ENCODE measurements at places on chromosomes 7 and 10. TPM values are rescaled to one million over a fixed set of nuclear protein-coding genes. Genes with fewer than 3 reads are reported as not detected.

ABLIM1 gene
- total RNA-seq = 674 TPM

ATG9B gene
- total RNA-seq = not detected

IGFBP3 gene
- total RNA-seq = 60.8 TPM

- DNase-seq = no peak
Measured at GRCh38 chr10:34674176-34674575, 140.9 kb downstream of the PARD3 start.

DNA sequence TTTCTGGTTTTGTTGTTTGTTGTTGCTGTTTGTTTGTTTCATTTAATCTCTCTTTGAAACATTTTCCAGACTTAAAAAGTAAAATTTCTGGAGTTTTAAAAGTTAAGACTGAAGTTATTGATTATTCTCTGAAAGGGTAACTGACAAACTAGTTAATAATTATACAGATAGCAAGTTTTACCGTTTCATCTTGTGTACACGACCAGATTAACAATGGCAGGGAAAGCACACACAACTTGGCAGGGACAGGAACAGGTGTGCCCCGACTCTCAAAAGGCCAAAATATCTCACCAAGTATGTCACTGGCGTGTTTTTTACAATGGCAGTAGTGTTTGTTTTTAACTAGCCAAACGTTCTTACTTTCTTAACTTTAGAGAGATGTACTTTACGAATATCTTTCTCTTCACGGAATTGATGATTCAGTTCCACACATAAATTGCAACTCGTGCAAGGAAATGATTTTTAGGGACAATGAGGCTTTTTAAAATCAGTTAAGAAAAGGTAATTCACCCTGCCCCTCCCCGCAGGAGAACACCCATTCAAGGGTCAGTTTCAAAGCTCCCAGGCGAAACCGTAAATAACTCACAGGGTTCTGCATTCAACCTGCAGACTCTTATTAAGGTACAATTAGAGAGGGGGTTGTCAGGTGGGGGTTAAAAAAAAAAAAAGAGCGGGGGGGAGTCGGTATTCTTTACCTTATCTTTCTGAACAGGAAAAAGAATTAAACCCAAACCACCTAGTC, 3.5 kb downstream of the CTBP2 start:
- no peak for DNase-seq

- DNase-seq = no peak
Measured at GRCh38 chr7:70782796-70783195, 349.1 kb upstream of the GALNT17 start.

DNA sequence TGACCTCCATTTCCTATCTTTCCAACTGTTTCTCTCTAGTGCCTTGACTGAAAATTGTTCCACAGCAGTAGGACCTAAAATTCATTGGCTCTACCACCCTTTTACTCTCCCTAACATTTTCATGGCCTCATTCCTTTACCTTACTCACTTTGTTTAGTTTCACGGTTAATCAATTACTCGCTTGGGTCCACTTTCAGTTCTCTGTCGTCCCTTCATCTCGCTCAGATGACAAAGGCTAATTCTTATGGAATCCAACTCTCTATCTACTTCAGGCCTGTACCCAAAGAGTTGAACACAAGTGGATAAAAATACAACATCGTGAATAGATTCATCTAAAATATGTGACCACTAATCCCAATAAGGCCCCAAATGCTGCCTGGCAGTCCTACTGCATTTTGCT, 85.9 kb upstream of the ADO start:
- no peak for DNase-seq

GRCh38 chr10:129332476-129332875, 134.6 kb upstream of the MGMT start:
- DNase-seq = no peak

DNA sequence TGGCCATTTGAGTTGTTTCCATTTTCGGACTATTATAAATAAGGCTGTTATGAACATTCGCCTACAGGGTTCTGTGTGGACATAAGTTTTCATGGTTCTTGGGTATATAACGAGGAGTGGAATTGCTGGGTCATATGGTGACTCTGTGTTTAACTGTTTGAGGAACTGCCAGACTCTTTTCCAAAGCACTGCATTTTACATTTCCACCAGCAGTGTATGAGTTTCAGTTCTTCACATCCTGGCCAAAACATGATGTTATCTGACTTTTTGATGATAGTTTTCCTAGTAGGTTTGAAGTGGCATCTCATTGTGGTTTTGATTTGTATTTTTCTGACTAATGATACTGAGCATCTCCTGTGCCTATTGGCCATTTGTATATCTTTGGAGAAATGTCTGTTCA, 5.4 kb downstream of the SUV39H2 start:
- DNase-seq = no peak

- no peak for DNase-seq
Measured at GRCh38 chr7:48876087-48876486, 48.3 kb upstream of the CDC14C start.

DNA sequence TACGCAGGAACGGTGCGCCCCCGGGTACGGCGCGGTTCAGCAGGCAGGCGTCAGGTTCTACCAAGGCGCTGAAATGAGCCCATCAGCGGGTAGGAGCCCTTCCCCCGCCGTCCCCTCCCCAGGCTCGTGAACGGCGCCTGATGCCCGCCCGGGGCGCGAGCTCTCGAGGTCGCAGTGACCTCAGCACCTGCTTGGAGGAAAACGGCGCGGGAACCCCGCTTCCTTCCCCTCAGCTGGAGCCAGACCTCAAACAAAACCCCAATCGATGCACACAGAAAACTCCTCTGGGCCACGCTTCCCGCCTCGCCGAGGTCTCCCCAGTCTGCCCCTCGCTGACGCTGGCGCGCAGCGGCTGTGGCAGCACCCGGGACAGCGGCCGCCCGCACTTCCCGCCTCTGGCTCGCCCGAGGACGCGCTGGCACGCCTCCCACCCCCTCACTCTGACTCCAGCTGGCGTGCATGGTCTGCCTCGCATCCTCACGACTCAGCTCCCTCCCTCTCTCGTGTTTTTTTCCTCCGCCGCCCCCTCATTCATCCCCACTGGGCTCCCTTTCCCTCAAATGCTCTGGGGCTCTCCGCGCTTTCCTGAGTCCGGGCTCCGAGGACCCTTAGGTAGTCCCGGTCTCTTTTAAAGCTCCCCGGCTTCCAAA, 514 bp upstream of the GAD2 start:
- no peak for DNase-seq

- no peak for DNase-seq
Measured at GRCh38 chr10:132959559-132959961, 17.2 kb upstream of the CFAP46 start.

Data from left ventricle myocardium inferior (tissue), 1 donor.